Stimulated activated CD4-positive, alpha-beta T cell treated with anti-CD3 and anti-CD28 coated beads, Interleukin-15, amount 100 ng/mL, for 1 hour (primary cell): ENCODE measurements at places on chromosomes 2 and 18.

DNA sequence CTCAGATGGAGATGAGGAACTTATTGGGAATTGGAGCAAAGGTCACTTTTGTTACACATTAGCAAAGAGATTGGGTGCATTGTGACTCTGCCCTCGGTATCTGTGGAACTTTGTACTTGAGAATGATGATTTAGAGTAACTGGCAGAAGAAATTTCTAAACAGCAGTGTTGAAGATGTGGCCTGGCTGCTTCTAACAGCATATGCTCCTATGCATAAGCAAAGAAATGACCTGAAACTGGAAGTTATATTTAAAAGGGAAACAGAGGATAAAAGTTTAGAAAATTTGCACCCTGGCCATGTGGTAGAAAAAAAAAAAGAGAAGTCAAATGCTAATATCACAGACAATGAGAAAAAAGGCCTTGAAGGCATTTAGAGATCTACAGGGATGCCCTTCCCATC lies 256.8 kb upstream of the ZC3H15 start:
- DNase-seq = no peak

DNA sequence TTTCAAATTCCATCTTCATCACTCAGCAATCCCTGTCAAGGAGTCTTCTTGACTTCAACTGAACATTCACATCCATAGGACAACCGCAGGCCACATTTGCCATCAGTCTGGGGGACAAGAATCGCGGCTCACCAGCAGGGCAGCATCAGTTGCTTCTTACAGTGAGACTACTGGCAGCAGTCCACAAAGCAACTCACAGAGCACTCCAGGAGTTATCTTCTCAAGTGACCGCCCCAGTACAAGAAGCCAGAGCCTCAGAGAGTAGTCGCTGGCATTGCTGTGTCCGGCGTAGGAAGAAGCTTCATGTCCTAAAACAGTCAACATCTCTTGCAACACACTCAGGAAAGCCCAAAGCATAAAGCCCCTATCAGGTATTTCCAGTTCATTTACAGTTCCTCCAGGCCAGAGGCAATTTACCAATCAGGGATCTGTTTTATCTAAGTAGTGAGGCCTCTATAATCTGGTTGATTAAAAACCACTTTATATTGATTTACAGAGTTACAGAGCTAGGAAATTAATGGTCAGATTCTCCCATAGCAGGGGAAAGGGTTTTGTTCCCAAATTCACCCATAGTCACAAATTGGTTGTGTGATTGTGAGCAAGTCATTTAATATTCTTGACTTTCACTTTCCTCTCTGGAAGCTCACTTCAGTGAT lies 177.3 kb downstream of the NBAS start:
- DNase-seq = no peak

DNA sequence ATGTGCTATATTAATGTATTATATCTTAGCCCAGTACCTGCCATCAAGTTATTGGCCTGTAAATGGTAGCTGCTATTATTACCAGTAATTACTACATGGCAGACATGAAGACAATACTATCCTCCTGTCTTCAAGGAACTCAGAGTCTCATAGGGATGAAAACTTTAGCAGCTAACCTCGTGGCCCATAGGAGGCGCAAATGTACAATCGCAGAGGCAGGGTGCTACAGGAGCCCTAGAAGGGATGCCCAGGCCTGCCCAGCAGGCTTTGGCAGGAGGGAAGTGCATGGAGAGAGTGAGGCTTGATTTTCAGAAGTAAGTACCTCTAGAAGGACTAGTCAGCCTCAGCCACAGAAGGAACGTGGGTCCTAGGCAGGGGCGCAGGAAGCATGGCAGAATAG lies 44.7 kb upstream of the KIDINS220 start:
- no peak for DNase-seq

- no peak for DNase-seq
Measured at GRCh38 chr18:8952769-8953760, 149.4 kb upstream of the NDUFV2 start.

DNA sequence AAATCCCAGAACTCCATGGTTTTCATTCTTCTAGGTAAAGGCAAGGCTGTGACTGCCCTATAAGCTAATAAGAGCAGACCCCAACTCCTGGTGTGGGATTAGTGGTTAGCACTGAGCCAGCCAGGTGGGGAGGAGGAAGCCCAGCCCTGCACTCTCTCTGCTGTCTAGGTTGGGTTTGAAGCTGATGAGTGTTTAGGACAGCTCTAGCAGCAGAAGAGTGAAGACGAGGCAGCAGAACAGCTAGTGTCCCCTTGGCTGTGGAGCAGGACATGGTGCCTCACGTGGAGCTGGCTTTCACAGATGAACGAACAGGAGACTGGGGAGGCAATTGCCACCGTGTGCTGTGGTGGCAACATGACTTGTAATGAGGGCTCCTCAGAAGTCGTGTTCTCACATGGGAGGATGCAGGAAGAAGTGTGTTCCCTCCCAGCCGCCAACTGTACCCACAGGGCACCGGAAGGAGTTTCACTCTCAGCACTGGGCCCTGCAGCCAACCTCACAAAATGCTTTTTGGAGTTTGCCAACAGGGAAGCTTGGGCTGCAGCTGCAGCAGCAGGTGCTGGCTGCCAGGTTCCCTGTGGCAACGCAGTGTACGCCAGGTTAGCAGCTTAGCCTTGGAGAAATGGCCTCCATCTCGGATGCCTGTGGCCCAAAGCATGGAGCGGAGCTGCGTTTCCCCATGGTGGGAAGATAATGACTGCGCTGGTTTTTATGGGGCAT lies 328.2 kb downstream of the SETBP1 start:
- no peak for DNase-seq

DNA sequence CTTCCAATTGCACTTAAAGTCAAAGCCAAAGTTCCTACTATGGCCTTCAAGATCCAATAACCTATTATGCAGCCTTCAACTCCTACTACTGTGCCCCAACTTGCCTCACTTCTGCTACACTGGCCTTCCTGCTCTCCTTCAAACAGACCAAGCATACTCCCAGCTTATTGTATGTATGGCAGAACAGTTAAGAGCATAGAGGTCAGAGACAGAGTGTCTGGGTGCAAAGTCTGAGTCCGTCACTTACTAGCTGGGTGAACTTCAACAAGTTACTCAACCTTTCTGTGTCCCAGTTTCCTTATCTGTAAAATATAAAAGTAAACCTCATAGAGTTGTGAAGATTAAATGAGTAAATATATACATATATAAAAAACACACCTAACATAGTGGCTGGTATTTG lies 37.2 kb downstream of the YES1 start:
- DNase-seq = no peak

DNA sequence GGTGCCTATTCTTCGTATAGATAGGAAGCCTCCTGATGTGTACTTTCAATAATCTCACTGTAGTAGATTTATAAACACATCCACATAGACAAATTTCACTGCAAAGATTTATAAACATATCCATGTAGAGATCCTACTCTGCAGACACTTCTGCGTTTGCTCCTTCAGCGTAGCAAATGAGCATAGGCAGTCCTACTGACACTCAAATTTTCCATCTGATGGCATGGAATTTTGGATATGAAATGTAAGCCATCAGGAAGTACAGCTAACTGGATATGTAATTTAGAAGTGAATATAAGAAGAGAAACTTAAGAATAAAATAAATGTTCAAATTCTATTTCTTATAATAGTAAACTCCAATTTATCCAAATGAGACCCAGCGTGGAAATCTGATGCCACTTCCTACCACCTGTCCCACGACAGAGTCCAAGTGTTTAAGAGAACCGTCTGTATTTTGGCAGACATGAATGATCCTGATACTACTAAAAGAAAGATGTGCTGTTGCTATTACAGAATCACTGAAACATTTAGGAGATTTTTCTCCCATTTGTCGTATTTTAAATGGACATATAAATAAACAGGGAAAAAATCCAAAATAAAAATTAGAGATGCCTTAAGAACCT lies 86.0 kb downstream of the DTNA start:
- DNase-seq = no peak

DNA sequence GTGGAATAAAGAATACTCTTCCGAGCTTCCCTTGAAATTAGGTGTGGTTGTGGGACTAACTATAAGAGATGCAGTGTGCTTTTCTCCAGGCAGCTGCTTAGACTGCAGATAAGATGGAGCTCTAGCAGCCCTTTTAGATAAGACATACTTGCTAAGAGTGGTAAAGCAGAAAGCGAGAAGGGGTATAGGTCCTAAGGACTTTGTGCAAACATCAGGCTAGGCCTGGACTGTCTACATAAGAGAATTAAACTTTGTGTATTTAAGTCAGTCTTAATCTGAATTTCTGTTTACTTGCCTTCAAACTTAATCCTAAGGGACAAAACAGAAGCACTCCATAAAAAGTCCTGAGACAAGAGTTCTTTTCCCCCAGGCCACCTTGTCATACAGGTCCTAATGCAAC lies 218.9 kb downstream of the RAB3GAP1 start:
- no peak for DNase-seq

GRCh38 chr18:515156-515815 lies 14.8 kb upstream of the COLEC12 start:
- no peak for DNase-seq

DNA sequence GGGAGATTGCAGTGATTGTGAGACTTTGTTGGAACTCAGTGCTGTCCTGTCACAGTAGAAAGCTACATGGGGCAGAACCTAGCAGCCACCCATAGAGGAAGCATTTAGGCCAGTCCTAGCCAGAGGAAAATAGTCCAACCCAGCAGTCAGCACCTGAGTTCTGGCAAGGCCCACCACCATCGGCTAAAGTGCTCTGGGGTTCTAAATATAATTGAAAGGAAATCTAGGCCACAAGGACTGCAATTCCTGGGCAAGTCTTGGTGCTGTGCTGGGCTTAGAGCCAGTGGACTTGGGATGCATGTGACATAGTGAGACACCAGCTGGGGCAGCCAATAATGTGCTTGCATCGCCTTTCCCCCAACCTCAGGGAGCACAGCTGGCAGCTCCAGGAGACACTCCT lies 28.9 kb upstream of the ACTR2 start:
- DNase-seq = no peak
